Omental fat pad (tissue), 4 donors: ENCODE measurements at places on chromosomes 7 and 10. TPM values are rescaled to one million over a fixed set of nuclear protein-coding genes. Genes with fewer than 3 reads are reported as not detected.

Gene GNAT3
- total RNA-seq = not detected

Gene ACTL6B
- total RNA-seq = not detected

Gene NDUFA5
- total RNA-seq = 42.2 TPM

Gene SLC13A1
- not detected for total RNA-seq

Gene PROSER2
- total RNA-seq = 7.1 TPM

Gene CPEB3
- total RNA-seq = 6.3 TPM

Gene DLX5
- 1.3 TPM for total RNA-seq

DNA sequence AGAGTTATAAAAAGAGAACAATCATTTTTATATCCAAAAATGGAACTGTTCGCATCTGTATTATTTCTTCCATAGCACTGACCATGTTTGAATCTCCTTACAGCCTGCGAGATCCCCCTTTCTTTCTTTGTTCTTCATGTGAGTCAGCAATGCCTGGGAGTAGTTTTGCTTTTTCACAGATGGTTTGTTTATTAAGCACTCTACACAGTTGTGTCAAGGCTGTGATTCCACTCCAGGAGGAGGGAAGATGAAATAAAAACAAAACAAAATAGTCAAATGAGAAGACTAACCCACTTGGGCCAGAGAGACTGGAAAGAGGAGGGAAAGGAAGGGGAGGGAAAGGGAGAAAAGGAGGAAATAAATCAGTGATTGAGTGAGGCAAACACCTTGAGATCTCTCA lies 7.8 kb downstream of the LIPF start:
- no peak for DNase-seq

GRCh38 chr10:35341521-35341920 lies 5.2 kb downstream of the CCNY start:
- no peak for DNase-seq

- no peak for DNase-seq
These were observed 1.3 kb downstream of the HELLS start for GRCh38 chr10:94546901-94547185.

- no peak for DNase-seq
These were observed 27.7 kb upstream of the MICU1 start for GRCh38 chr10:72653383-72654096.

DNA sequence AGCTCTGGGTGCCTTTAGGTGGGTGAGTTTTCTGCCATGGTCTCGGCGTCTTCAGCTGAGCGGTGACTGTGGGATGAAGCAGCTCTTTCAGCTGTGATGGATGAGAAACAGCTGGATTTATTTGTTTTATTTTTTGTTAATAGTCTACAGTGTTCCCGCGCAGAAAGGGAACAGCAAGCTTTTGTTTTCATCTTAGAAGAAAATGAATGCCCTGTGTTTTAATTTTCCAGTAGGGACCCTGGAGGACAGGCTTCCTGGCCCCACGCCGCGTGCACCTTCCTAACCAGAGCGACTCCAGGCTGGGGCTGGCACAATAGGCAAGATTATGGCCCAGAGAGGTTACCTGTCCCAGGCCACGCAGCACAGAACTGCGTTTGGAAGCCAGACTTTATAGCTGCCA lies 57.6 kb downstream of the GTF2IRD1 start:
- DNase-seq = no peak

DNA sequence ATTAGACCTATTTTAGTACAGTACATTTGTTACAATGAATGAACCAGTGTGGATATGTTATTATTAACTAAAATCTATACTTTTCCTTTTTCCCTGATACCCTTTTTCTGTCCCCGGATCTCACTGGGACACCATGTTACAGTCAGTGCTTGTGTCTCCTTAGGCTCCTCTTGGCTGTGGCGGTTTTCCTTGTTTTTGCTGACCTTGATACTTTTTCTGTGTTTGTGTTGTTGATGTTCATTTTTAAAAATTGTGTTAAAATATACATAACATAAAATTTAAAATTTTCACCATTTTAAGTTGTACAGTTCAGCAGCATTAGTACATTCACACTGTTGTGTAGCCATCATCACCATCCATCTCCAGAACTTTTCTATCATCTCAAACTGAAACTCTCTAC lies 54.2 kb upstream of the OSBPL3 start:
- DNase-seq = no peak

GRCh38 chr10:127523476-127523875 lies 25.6 kb upstream of the NPS start:
- DNase-seq = no peak

DNA sequence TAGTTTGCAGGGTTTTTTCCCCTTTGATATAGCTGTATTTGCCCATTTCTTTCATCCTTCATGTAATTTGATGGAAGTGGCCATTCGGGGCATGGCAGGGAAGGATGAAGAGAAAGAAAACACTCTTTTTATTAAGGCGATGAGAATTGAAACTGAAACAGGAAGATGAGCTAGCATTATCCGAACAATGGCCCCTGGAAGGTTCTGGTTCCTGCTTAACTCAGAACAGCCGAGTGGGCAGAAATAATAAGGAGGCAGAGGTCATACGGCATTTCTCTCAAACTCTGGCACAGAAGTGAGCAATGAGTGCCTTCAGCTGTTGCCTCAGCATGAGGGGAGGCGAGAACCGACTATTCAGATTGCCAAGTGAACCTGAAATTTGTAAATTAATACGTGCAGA lies 113.2 kb upstream of the MYO3A start:
- no peak for DNase-seq

- no peak for DNase-seq
These were observed 152.4 kb upstream of the GNAI1 start for GRCh38 chr7:79982141-79982770.

DNA sequence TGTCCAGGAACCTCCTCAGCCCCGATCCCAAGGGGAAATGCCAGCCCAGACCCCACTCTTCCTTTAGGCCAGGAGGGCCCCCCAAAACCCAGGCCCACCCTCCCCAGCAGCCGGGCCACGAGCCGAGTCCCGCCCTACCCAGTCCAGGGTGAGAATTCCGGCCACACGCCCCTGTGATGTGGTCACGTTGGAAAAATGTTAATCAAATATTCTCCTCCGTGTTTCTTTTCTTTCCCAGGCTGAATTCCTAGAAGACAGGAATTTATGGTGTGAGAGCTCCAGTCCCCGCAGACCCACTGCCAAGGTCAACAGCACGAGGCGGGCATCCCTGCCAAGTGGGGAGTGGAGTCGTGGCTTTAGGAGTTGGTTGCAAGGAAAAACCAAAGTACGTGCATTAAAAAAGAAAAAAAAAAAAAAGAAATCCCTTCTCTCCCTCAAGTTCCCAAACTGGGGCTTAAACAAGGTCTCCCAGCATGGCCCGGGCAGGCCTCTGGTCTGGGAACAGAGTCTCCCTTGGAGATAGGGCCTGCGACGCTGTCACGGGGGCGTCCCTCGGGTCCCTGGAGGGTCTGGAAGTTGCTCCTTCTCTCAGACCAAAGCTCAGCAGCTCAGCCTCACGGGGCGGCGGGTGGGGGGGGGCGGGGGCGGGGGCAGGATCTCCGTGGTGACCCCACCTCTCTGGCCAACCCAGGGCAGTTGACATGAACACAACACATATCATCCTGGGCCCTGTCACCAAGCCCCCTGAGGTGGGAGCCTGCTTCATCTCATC lies 28.1 kb upstream of the ELN start:
- no peak for DNase-seq

GRCh38 chr10:28496481-28496961 lies 36.4 kb upstream of the WAC start:
- no peak for DNase-seq
